Cardiac ventricle fibroblast (primary cell): ENCODE measurements at places on chromosomes 16 and 17. TPM values are rescaled to one million over a fixed set of nuclear protein-coding genes. Genes with fewer than 3 reads are reported as not detected.

Gene HSPB9
- total RNA-seq: not detected in 2 replicates

Gene CCT6B
- 0.69 and 1.5 TPM in 2 replicates for total RNA-seq

Gene GPT2
- 12.5 and 17.2 TPM in 2 replicates for total RNA-seq

Gene KRT35
- total RNA-seq: not detected in 2 replicates

Gene KRTAP1-5
- total RNA-seq: not detected in 2 replicates

Gene LITAFD
- total RNA-seq: not detected in 2 replicates

Gene DNAAF8
- 2.1 and 6.2 TPM in 2 replicates for total RNA-seq

Gene GFAP
- not detected in 2 replicates for total RNA-seq

Gene FTO
- total RNA-seq: 117 and 119 TPM in 2 replicates

Gene KRTAP4-9
- not detected in 2 replicates for total RNA-seq

Gene CD68
- 25.7 and 31.7 TPM in 2 replicates for total RNA-seq

Gene ARHGAP23
- 33.9 and 59.3 TPM in 2 replicates for total RNA-seq

Gene SLC47A1
- total RNA-seq: 1.5 and 7.5 TPM in 2 replicates

Gene ZG16
- total RNA-seq: not detected in 2 replicates

Gene TSPOAP1
- total RNA-seq: 0.05 and 0.12 TPM in 2 replicates

Gene TP53TG3
- not detected in 2 replicates for total RNA-seq

Gene ALDH3A1
- total RNA-seq: 0.73 and 4.0 TPM in 2 replicates

Gene HOXB9
- total RNA-seq: not detected in 2 replicates

Gene TLK2
- total RNA-seq: 17.9 and 22.0 TPM in 2 replicates

Gene SLC52A1
- not detected in 2 replicates for total RNA-seq

Gene KRT32
- total RNA-seq: not detected in 2 replicates

Gene GAA
- 82.9 and 91.9 TPM in 2 replicates for total RNA-seq

Gene CPNE7
- total RNA-seq: 1.8 and 3.2 TPM in 2 replicates

Gene SOST
- total RNA-seq: not detected in 2 replicates

Gene ZNF423
- 23.2 and 24.3 TPM in 2 replicates for total RNA-seq

Gene SLFN14
- not detected in 2 replicates for total RNA-seq

Gene GPR142
- not detected in 2 replicates for total RNA-seq

Gene OR1A1
- total RNA-seq: not detected in 2 replicates

Gene PROCA1
- 1.0 and 1.9 TPM in 2 replicates for total RNA-seq

Gene CCL3
- total RNA-seq: not detected in 2 replicates

Gene CCL2
- 161 and 167 TPM in 2 replicates for total RNA-seq

Gene METTL2A
- 8.1 and 13.0 TPM in 2 replicates for total RNA-seq

Gene ADAD2
- not detected in 2 replicates for total RNA-seq

Gene MT3
- total RNA-seq: not detected in 2 replicates

Gene CFDP1
- 38.7 and 53.8 TPM in 2 replicates for total RNA-seq

Gene DNAI2
- total RNA-seq: not detected in 2 replicates

Gene KCTD19
- total RNA-seq: not detected in 2 replicates

Gene PYDC1
- not detected in 2 replicates for total RNA-seq

Gene PGP
- 7.3 and 9.2 TPM in 2 replicates for total RNA-seq

Gene SOCS7
- total RNA-seq: 6.7 and 7.1 TPM in 2 replicates

Gene TBX6
- 0.37 TPM in 1 of 2 replicates, not detected in the other for total RNA-seq

Gene ZNRF1
- total RNA-seq: 20.2 and 26.6 TPM in 2 replicates
